ENCODE measurements at places on chromosomes 6 and 20.

DNA sequence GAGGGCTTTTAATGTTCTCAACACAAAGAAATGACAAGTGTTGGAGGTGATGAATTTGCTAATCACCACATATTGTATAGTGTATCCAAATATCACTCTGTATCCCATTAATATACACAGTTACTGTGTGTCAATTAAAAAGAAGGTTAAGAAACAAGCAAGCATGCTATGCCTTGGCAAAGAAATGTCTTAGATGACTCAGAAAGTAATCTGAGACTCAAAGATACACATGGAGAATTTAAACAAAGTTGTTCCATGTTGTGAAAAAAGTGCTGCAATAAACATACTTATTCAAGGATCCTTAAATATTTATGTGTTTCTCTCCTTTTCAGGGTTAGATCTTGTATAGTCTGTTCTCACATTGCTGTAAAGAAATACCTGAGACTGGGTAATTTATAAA, 300.9 kb downstream of the DHX35 start:
- DNase-seq = no peak

DNA sequence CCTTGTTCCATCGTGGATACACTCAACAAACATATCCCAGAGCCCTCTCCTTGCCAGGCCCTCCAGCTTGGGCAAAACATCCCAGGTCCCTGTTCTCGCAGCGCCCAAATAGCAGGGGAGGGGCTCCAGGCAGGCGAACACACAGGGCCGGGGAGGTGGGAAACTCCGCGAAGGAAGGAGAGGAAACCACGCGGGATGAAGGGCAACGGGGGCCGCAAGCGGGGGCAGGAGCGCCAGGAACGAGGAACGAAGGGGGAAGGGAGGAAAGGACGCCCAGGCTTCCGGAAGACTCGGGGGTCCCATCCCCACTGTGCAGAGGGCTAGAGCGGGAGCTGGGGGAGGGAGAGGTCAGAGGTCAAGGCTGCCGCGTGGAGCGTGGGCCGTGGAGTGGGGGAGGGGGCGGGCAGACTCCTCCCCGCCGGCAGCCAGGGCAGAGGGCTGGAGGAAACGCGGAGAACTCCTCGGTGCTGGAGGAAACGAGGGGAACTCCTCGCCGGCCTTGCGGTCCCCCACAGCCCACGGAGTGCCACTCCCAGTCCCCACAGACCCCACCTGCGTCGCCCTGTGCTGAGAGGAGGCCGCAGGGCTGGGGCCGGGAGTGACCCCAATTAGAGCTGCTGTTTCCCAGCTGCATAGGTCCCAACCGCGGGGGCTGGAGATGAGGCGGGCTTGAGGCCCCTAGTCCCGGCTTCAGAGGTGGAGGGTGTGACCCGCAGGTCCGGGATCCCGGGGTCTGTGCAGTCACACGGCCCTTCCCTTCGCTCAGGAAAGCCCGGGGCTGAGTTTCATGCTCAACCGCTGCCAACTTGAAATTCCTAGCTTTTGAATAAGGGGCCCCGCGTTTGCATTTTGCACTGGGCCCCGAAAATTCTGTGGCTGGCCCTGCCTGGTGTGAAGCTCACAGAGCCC, 1.2 kb upstream of the RBM38 start:
- DNase-seq = no peak

- no peak for DNase-seq
Observed at GRCh38 chr6:20115246-20115980, 96.9 kb downstream of the MBOAT1 start.

GRCh38 chr20:2626853-2627541, 25.4 kb upstream of the NOP56 start:
- DNase-seq = no peak

DNA sequence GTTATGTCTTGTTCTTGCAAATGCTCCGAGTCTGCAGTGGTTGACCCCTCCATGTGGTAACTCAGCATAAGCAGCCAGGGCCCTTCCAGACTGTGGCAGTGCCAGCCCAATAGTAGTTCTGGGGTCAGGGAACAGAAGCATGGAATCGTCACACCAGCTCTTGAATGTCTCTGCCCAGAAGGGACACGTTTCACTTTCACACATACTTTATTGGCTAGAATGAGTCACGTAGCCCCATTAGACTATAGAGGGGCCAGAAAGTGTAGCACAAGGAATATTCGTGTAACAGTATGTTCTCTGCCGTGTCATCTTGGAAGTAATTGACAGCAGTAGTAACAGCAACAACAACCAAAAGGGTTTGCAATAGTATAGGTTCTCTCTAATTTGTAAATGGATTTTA, 254.7 kb downstream of the FARS2 start:
- DNase-seq = no peak

DNA sequence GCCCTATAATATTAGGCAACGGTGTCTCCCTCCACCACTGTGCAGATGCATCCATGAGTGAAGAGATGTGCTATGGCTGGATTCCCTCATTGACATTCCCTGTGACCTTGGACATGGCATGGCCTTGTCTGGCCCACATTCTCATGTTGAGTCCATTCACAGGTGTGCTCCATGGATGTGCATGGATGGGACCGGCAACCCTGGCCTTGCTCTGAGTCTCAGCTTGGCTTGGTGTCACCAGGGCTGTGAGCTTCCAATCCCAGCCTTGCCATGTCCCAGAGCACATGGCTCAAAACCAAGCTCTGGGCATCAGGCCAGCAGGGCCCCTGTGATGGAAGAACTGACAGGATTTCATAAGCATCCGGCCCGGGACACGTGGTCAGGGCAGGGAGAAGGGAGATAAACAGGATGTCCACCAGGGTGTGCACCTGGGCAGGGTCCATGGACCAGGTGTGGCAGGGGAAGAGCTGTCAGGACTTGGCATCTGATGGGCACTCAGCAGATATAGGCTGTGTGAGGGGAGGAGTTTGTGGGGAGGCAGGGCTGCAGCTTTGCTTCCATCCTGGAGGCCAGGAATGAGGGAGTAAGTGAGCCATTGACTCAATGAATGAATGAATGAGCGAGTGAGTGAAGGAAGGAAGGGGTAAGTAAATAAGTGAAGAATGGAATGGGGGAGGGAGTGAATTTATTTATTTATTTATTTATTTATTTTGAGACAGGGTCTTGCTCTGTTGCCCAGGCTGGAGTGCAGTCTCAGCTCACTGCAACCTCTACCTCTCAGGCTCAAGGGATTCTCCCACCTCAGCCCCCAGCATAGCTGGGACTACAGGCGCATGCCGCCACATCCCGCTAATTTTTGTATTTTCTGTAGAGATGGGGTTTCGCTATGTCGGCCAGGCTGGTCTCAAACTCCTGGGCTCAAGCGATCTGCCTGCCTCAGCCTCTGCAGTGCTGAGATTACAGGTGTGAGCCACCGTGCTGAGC, 15.7 kb downstream of the NRSN2 start:
- peak; percentile 79 for DNase-seq

DNA sequence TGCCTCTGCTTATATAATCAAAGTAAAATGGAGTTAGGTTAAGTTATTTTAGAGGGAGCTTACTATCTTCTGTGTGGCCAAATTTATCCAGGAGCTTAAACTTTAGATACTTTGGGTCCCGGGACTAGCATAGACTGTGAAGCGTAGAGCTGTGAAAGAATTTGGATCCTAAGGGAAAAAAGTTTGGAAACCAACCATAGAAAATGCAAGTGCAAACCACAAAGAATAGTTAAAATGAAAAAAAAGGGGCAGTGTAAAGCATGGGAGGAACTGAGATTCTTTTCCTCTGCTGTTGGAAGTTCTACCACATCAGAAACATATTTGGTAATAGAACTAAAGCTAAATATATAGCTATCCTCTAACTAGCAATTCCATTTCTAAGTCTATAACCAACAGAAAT, 232.2 kb upstream of the FLRT3 start:
- DNase-seq = no peak

GRCh38 chr6:147549531-147549930, 41.0 kb downstream of the SAMD5 start:
- no peak for DNase-seq

DNA sequence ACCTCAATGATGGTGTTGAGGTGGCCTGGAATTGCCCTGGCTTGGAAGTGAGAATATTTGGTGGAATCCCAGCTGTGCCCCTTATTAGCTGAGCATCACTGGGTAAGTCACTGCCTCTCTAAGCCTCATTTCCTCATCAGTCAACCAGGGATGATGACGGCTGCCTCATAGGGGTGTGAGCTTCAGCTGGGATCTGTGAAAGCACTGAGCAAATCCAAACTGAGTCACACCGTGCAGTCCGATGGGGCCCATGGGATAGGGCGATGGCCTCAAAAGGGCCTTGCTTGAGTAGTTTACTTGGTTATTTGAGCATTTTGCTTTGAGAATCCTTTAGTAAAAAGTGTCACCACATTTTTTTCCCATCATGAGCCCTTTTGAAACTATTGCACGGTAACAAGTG, 1.1 kb downstream of the SLC22A1 start:
- no peak for DNase-seq

DNA sequence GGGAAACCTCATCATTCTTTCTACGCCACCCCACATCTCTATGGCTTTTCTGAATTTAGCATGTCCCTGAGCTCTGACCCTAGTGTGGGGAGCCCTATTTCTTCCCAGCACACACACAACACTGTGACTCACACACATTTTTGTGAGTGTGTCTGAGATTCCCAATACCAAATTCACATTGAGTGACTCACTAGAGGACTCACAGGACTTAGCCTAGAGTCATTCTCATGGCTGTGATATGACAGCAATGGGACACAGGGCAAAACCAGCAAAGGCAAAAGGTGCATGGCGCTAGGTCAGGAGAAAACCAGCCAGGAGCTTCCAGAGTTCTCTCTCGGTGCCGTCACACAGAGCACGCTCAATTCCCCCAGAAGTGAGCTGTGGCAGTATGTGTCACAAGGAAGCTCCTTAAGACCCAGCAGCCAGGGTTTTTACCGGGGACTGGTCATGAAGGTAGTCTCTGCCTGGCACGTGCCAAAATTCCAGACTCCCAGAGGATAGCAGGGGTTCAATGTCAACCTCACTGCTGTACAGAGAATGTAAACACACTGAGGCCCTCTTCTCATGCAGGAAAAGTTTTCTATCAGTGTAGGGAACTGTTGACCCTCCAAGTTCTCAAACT, 6.2 kb downstream of the CSTL1 start:
- DNase-seq = no peak

GRCh38 chr6:125637207-125637606, 112.2 kb upstream of the HEY2 start:
- no peak for DNase-seq

- DNase-seq = no peak
Observed at GRCh38 chr20:60749804-60750602, 502.1 kb upstream of the CDH4 start.

- no peak for DNase-seq
Observed at GRCh38 chr20:48234951-48235350, 449.7 kb upstream of the SULF2 start.

GRCh38 chr6:10556589-10556988, 35.4 kb downstream of the GCNT2 start:
- no peak for DNase-seq

DNA sequence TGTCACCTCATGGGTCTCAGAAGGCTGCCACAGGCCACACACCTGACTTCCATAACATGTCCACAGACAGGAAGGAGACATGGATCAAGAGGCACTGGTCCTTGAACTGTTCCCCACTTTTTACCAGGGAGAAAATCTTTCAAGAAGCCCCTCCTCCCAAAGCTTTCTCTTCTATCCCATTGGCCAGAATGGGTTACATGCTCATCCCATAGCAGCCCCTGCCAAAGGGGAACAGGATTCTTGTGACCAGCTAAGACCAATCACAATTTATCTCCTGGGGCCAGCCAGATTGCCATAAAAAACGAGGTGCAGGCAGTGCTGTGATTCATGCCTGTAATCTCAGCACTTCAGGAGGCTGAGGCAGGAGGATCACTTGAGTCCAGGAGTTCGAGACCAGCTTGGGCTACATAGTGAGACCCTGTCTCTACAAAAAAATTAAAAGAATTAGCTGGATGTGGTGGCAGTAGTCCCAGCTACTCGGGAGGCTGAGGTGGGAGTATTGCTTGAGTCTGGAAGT, 59.4 kb downstream of the TMEM242 start:
- no peak for DNase-seq

GRCh38 chr6:7252390-7252789, 60.6 kb downstream of the SSR1 start:
- DNase-seq = no peak

GRCh38 chr6:34059136-34059731, 86.7 kb downstream of the GRM4 start:
- no peak for DNase-seq

- no peak for DNase-seq
Observed at GRCh38 chr20:24675651-24676352, 206.4 kb downstream of the SYNDIG1 start.

DNA sequence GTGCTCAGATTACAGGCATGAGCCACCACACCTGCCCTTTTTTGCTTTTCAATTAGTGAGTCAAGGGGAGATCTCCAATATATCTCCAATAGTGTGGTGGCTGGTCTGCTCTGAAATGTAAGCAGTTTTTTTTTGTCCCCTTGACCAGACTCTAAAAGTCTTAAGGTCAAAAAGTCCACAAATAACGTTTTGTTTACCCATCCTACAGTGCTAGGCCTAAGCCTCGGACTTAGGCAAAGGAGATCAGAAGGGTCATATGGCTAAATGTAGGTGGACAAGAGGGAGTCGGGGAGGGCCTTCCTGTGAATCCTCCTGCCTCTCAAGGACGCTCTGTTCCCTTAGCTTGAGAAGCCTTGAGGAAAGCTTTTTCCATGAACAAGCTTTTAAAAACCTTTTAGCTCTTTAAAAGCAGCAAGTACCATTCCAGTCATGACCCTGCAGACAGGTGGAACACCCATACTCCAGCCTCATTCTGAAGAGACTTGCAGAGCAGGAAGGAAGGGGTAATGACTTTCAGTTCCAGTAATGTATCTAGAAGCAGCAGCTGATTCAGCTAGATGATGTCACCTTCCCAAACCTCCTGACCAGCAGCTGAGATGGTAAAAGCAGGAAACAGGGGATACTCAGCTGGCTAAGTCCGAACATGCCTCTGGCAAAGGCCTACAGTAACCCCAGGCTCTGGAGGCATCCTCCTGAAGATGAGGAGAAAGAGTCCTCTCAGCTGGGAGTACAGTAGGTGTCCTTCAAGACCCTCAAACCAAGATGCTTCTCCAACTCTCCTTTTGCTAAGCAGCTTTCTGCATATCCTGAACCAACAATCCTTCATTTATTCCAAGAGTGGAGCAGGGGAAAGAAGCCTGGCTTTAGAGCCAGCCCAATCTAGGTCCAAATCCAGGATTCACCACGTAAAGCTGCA, 23.6 kb downstream of the BCL2L1 start:
- DNase-seq = peak; percentile 63

DNA sequence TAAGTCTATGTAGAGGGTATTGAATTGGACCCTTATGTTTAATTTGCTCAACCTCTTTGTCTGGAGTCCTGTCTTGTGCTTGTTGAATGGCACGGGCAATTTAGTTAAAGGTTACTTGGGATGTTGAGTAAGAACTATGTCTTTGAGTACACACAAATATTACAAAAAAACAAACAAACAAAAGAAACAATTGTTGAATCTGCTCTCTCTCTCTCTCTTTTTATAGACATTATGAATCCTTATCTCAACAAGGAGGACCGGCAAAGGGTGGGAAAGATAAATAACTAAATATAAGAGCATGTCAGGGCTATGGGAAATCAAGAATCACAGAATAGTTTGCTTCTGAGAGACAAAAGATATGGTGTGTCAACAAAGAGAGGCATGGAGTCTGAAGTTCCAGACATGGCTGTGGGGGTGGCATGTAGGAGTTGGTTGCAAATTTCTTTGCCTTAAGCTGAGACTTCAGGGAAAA, 608.6 kb downstream of the UTRN start:
- no peak for DNase-seq

- DNase-seq = no peak
Observed at GRCh38 chr6:28841290-28841689, 82.5 kb downstream of the TRIM27 start.

- no peak for DNase-seq
Observed at GRCh38 chr20:17584689-17585088, 14.8 kb downstream of the DSTN start.

GRCh38 chr20:42392442-42392841, 774.3 kb upstream of the CHD6 start:
- no peak for DNase-seq

All from right forelimb (tissue), 1 donor.